ENCODE measurements at places on chromosomes 3 and 15.

DNA sequence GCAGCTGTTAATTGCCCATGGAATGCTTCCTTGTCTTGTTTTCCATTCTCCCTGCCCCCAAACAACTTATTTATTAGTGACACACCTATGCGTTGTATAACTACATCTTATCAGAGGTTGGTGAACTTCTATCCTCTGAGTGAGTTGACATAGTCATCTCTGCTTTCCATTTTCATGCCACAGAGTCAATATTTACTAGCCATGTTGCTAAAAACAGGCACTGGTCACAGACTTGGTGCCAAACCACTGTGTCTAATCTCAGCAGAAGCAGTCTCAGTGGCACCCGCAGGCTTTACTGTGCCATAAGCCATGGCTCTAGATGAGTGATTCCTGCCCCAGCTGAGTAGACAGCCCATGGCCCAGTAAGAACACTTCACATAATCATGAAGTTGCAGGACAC lies 26.5 kb downstream of the DAPK2 start:
- DNase-seq, result no peak

- DNase-seq, result no peak
These were observed 139.3 kb downstream of the STT3B start for GRCh38 chr3:31671976-31672375.

DNA sequence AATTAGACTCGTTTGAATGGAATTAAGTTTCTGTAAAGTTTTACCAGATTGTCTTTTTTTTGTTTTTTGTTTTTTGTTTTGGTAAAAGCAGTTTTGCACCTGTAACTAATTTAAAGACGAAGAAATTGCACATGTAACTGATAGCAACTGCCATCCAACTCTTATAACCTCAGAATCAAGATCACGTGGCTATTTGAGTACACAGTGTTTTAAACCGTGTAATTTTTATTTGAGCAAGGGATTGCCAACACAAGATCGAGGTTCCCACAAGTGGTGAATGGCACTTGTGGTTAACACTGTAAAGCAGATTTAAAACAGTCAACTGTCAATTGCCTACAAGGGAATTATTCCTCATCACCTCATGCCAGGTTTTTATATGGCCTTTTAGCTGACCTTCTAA lies 67.3 kb downstream of the PPARG start:
- DNase-seq, result no peak

DNA sequence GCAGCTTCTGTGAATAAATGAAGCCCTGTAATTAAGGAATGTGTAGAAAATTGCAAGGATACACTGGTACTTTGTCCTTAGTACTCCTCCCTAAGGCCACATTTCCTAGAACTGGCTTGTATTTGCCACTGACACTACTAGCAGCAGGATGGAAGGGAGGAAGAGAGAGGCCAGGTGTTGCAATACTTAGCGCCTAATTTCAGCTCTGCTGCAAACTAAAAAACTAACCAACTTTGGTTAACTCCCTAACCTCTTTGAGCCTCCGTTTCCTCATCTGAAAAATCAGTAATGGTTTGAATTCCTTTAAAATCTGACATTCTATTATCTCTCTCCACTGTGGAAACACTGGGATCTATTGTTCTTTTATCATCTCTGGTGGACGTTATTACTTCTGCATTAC lies 257.0 kb downstream of the SV2B start:
- DNase-seq, result no peak

DNA sequence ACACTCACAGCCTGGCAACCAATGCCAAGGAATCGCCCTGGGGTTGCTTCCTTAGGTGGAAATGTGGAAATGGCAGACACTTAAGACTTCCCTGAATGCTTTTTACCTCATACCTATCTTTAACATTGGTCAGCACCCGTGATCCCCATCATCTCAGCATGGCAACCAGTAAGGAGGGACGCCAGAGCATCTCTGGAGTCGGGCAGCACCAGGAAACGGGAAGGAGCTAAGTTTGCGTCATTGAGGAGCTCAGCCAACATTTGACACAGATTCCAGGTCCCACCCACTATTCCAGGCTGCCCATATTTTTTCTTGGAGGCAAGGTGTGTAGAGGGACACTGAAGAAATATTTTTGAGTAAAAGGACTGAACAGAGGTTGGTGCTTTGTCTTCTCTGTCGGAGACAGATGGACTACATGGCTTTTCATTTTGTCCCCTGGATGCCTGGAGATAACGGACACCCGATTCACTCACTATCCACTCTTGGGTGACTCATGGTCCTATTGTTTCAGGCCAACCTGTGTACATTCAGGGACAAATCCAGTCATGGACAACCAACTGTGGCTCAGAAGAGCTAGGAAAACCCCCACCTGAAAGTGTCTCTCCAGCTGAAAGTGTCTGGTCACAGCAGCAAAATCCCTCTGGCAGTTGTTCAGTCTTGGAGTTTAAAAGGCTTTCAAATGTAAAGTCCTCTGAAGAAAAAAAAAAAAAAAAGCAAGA lies 70.4 kb upstream of the OXTR start:
- no peak for DNase-seq

GRCh38 chr3:41290736-41291135 lies 91.4 kb downstream of the CTNNB1 start:
- DNase-seq, result no peak

Measured in stimulated activated CD8-positive, alpha-beta memory T cell treated with anti-CD3 and anti-CD28 coated beads, Interleukin-15, amount 100 ng/mL, for 48 hours (primary cell).